ENCODE measurements at places on chromosomes 2 and 18. TPM values are rescaled to one million over a fixed set of nuclear protein-coding genes. Genes with fewer than 3 reads are reported as not detected.
A peak's percentile ranks its signal among the peaks of the same experiment; 100 is the strongest.

The DNAJC10 gene
- polyA plus RNA-seq: 168 TPM

GRCh38 chr2:151919786-151920185, 91.6 kb upstream of the ARL5A start:
- H3K36me3 ChIP-seq: no peaks in the 10 kb centered on the region
- DNase-seq: no peak
- no peaks in the 10 kb centered on the region for H3K27me3 ChIP-seq
- H3K27ac ChIP-seq: no peak overlapping the region

DNA sequence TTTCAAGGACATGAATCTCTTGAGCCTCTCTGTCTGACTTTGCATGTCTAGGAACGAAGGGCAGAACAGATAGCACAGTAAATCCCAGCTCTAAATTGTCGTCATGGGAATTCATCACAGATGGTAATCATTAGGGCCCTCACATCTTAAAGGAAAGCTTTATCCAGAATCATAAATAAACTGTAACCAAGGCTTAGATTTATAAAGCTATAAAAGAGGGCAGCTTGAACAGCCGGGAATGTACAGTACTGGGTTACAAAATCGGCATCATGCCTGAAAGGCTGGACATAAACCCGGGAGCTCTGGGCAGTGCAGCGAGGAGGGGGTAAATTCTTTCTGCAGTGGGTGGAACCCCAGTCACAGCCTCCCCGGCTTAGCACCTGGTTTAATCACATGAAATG, 144.4 kb downstream of the GFPT1 start:
- no peak overlapping the region for H3K4me3 ChIP-seq
- peak; percentile 9 for DNase-seq
- no peaks in the 10 kb centered on the region for H3K27me3 ChIP-seq
- no peaks in the 10 kb centered on the region for H3K4me1 ChIP-seq

DNA sequence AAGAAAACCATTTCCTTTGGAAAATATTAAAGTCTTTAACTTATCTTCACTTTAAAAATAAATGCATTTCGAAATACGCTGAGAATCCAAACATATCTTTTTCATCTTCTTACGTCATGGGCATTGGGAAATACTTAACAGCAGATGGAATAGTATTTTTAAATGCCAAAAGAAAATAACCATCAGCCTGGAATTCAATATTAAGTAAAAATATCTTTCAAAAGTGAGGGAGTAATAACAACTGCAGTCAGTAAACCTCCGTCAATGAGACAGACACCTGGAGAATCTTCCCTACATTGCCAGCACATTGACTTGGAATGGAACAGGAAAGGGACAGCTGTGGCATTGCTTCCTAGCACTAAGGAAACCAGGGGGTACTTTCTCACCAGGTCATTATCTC, 290.4 kb upstream of the TNP1 start:
- no peak overlapping the region for H3K4me3 ChIP-seq
- H3K36me3 ChIP-seq: no peaks in the 10 kb centered on the region
- H3K4me1 ChIP-seq: no peaks in the 10 kb centered on the region
- H3K27ac ChIP-seq: no peak overlapping the region
- DNase-seq: no peak

DNA sequence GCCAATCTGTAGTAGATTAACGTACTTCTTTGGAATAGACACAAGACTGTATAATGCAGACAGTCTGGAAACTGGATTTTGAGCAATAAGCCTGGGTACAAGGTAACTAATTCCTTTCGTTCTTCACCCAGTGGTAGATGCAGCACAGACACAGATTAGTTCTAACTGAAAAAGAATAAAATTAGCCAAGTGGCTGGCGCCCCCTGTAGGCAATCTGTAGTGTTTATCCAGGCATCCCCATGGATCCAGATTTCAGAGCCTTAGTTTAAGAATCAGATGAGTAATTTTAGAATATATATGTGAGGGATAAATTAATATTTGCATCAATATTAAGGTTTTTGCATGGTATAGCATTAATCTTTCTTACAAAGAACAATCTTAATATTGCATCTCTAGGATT, 563.9 kb downstream of the DCC start:
- no peaks in the 10 kb centered on the region for H3K36me3 ChIP-seq
- peak; percentile 17 for DNase-seq
- H3K27ac ChIP-seq: no peak overlapping the region
- H3K4me3 ChIP-seq: no peak overlapping the region
- no peaks in the 10 kb centered on the region for H3K4me1 ChIP-seq

DNA sequence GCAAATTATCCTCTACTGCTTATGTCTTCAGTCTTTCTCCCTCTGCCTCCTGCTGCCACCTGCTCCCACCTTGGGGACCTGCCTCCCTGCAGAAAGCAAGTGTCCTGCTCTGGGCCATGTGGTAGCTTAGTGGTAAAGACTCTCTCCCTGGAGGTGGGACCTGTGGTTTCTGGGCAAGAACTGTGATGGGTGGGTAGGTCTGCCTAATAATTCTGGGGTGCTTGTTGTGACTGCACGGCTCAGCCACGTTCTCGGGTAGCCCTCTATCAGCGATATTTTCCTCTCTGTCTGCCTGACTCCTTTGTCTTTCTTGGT, 16.4 kb upstream of the CD28 start:
- no peak overlapping the region for H3K4me3 ChIP-seq
- H3K36me3 ChIP-seq: no peaks in the 10 kb centered on the region
- peaks cover 39% of the 10 kb centered on the region for H3K4me1 ChIP-seq
- DNase-seq: no peak
- H3K27ac ChIP-seq: no peak overlapping the region
- H3K27me3 ChIP-seq: no peaks in the 10 kb centered on the region

DNA sequence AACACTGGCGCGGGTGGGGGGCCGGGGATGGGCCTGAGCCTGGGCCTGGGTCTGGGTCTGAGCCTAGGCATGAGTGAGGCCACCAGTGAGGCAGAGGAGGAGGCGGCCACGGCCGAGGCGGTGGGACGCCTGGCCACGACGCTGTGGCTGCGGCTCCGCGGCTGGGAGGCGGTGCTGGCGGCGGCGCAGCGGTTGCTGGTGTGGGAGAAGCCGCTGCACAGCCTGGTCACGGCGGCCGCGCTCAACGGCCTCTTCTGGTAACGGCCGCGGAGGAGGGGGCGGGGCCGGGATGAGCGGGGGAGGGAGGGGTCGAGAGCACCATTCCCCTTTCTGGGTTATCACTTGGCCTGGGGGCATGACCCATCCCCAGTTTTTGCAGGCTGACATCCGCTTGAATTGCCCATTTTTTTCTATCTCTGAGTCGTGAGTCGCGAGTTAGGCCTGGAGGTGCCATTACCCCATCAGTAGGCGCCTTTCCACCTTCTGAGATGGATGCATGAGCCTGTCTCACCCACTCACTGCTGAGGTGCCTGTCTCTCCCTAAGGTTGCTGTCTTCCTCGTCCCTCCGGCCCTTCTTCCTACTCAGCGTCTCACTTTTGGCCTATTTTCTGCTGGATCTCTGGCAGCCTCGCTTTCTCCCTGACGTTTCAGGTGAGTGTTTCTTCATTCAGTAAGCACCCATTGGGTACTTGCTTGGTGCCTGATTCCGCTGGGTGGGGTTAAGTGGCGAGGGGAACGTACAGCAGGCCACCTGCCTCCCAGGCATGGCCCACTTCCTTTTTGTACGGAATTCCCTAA, 501 bp downstream of the RETREG2 start:
- H3K27ac ChIP-seq: peak overlapping the region; percentile 43
- H3K4me1 ChIP-seq: peaks cover 27% of the 10 kb centered on the region
- peak overlapping the region; percentile 70 for H3K4me3 ChIP-seq
- no peaks in the 10 kb centered on the region for H3K27me3 ChIP-seq

DNA sequence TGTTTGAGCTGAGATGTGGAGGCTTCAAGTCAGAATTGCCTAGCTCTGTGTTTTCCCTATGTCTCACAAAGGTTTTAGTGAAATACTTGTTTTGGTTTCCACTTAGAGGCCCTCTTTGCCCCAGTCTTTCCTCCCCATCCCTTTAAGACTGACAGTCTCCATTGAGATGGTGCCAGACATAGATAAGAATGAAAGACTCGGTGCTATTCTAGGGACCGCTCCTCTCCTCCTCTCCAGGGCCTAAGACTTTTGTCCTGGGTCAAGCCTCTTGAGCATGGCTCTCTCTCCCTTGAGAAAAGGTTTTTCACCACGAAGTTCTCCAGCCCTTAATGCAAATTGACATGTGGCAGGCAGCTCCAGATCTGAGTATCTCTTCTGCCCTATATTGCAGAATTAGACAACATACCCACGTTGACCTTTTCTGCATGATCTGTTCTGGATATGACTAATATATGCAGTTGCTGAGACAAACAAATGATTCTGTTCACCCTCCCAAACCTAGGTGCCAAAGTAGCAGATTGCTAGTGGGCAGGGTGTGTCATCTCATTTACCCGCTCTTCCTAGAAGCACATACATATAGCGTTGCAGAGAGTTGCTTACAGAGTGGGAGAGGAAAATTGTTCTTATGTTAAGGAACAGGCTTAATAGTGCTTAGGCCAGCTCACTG, 47.5 kb upstream of the ACSL3 start:
- no peak for DNase-seq
- no peaks in the 10 kb centered on the region for H3K4me1 ChIP-seq
- no peaks in the 10 kb centered on the region for H3K36me3 ChIP-seq
- no peak overlapping the region for H3K27ac ChIP-seq
- no peak overlapping the region for H3K4me3 ChIP-seq

DNA sequence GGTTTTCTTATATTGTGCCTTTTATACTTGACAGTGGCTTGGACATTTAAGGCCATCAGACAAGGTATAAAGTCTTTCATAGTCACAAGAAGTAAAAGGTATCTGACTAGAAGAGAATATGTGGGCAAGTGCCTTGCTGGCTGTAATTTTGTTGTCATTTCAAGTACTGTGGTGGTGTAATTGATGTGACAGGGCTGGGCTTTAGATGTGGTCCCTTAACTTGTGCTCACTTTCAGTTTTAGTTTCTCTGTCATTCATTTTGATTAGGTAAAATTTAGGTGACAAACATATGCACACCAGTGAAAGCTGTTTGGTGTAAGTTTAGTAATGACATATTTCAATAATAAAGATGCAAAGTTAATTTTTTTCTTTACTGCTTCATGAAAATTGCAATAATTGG, 31.2 kb upstream of the TBR1 start:
- H3K4me1 ChIP-seq: no peaks in the 10 kb centered on the region
- no peak overlapping the region for H3K4me3 ChIP-seq
- H3K27me3 ChIP-seq: no peaks in the 10 kb centered on the region
- no peak overlapping the region for H3K27ac ChIP-seq
- H3K36me3 ChIP-seq: no peaks in the 10 kb centered on the region

DNA sequence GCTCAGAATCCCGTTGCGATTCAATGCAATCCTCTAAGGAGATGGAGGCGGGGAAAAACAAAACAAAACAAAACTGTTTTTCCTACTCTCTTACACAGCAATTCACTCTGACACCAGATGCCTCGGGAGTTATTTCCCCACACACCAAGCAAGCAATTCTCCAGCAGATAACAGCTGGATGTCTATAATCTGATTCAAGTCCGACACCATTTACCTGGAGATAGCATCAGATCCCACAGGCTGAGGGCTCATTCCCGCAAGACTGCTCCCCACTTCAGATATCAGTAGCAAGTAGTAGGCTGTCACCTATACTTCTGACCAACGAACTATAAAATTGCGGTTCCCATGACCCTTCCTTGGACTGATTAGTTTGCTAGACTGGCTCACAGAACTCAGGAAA, 58.7 kb downstream of the DTNB start:
- no peak overlapping the region for H3K27ac ChIP-seq
- no peak for DNase-seq
- no peak overlapping the region for H3K4me3 ChIP-seq
- no peaks in the 10 kb centered on the region for H3K27me3 ChIP-seq

The ST6GAL2 gene
- 5.2 TPM for polyA plus RNA-seq

DNA sequence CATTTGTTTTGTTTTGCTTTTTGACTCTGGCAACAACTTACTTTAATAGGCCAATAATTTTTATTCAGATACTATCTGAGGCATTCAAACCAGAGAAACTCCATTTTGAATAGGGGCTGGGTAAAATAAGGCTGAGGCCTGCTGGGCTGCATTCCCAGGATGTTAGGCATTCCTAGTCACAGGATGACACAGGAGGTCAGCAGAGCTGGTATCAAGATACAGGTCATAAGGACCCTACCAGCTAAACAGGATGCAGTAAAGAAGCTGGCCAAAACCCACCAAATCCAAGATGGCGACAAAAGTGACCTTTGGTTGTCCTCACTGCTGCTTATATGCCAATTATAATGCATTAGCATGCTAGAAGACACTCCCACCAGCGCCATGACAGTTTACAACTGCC, 102.2 kb upstream of the XPO1 start:
- H3K4me3 ChIP-seq: no peak overlapping the region
- no peaks in the 10 kb centered on the region for H3K27me3 ChIP-seq
- no peaks in the 10 kb centered on the region for H3K4me1 ChIP-seq

DNA sequence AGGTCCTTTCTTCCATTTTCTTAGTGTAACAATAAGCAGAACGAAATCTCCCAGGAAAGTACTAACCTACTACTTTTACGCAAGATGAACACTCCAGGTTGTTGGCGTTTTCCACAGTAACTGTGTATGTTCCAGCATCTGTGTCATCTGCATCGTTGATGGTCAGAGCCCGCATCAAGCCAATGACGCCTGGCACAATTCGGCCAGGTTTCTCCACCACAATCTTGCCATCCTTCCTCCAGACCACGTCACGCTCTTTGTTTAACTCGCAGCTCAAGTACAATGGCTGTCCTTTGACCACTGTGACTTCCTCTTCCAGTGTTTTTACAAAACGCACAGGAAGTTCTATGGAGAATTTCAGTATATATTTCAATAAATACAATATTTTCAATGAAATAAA, 155.6 kb downstream of the PLEKHA3 start:
- no peaks in the 10 kb centered on the region for H3K4me1 ChIP-seq
- no peak overlapping the region for H3K27ac ChIP-seq
- no peak overlapping the region for H3K4me3 ChIP-seq
- peaks cover 5% of the 10 kb centered on the region for H3K36me3 ChIP-seq
- no peak for DNase-seq

The LCT gene
- polyA plus RNA-seq: 79.1 TPM

DNA sequence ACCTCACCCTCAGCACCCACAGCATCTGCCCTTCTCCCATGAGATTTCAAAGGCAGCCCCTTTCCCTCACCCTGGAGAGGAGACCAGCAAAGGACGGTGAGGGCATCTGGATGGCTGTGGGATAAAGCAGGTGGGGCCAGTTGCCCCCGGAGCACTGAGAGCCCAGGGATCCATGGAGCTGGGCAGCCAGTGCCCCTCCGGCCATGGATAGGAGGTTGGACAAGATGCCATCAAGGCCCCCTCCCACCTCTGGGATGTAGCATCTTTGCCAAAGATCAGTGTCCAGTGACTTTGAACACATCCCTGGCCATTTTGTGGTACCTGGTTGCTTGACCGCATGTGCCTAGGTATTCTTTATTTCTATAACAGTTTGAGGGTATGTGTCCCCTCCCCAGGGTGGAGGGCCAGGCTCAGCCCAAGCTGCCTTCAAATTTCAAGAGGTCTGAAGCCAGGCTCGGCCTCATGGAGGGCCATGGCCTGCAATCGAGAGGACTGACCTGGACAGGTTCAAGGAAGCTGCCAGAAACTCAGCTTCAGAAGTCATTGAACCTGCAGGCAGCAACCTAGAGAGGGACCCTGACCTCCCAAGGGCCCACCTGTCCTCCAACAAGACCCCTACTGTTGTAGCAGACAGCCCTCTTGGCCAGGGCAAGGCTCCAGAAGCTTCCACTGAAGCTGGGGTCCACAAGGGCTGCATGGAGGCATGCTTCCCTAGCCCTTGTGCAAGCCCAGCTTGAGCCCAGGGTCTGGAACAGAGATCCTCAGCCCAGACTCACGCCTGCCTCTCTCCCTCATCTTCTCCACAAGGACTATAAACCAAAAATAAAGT, 55.5 kb upstream of the BIN1 start:
- H3K4me1 ChIP-seq: peaks cover 31% of the 10 kb centered on the region
- H3K27me3 ChIP-seq: no peaks in the 10 kb centered on the region
- no peaks in the 10 kb centered on the region for H3K36me3 ChIP-seq
- no peak overlapping the region for H3K4me3 ChIP-seq
- no peak overlapping the region for H3K27ac ChIP-seq

GRCh38 chr18:48184118-48184517, 225.1 kb downstream of the ZBTB7C start:
- no peak for DNase-seq
- H3K27me3 ChIP-seq: no peaks in the 10 kb centered on the region
- no peaks in the 10 kb centered on the region for H3K36me3 ChIP-seq
- H3K4me3 ChIP-seq: no peak overlapping the region
- peaks cover 12% of the 10 kb centered on the region for H3K4me1 ChIP-seq

Measured in large intestine (tissue), 12 donors.